Activated CD4-positive, alpha-beta T cell treated with anti-CD3 and anti-CD28 coated beads, Interleukin-2, Interleukin-4, amounts not matched to agents 100 ng/mL and 50 ng/mL, durations not matched to agents 16 hours and 8 hours (primary cell): ENCODE measurements at places on chromosomes 3 and 15.

GRCh38 chr15:69789648-69790393 lies 307.9 kb downstream of the TLE3 start:
- DNase-seq, result no peak

DNA sequence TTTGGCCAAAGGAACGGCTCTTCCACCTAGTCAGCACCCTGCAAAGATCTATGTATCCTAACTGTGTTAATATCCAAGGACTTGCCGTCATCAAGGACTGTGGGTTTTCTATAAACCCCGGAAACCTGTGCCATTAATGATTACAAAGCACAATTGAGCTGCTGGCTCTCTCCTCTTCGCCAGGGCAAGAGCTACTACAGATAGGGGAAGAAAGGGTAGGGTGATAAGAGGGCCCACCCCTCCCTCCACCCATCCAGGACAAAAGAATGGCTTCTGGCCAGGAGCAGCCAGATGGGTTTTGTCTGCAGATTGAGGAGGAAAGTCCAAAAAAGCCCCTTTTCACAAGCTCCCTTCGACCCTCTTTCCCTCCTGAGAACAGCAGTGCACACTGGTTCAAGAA lies 9.9 kb downstream of the RFT1 start:
- no peak for DNase-seq

- DNase-seq, result no peak
Observed at GRCh38 chr15:89400116-89400781, 65.6 kb upstream of the POLG start.

- peak; percentile 73 for DNase-seq
Observed at GRCh38 chr3:194306109-194306686, 44.9 kb downstream of the CPN2 start.

DNA sequence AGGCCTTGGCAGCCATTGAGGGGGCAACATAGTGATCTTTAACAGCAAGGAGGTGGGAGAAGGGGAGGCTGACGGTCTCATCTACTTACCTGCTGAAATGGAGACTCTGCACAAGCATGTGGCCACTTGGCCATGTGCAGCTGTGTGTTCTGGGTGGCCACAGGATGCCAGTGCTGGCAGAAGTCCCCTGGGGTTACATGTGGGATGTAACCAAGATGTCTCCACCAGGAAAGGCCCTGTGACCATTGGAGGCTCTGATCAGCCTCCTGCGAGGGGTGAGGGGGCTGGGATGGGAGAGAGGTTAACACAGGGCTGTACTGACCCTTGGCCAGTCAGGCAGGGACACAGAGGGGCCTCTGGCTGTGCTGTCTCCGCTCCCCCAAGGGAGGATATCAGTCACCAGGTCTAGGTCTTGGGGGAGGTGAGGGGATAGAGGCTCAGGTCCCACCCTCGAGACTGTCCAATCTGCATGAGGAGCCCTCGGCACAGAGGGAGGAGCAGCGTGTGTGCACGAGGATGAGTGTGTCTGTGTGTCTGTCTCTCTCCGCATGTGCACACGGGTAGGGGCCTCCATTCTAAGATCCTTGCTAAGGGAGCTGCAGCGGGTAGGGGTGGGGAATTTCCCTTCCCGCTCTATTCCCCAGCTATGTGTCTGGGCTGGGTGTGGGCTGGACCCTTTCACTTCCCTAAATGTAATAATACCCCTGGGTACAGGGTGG lies 19.5 kb downstream of the PRKCD start:
- DNase-seq, result no peak

- peak; percentile 15 for DNase-seq
Observed at GRCh38 chr3:154018100-154018696, 103.0 kb upstream of the ARHGEF26 start.

GRCh38 chr15:48031973-48032372 lies 88.8 kb upstream of the SLC24A5 start:
- DNase-seq, result no peak

DNA sequence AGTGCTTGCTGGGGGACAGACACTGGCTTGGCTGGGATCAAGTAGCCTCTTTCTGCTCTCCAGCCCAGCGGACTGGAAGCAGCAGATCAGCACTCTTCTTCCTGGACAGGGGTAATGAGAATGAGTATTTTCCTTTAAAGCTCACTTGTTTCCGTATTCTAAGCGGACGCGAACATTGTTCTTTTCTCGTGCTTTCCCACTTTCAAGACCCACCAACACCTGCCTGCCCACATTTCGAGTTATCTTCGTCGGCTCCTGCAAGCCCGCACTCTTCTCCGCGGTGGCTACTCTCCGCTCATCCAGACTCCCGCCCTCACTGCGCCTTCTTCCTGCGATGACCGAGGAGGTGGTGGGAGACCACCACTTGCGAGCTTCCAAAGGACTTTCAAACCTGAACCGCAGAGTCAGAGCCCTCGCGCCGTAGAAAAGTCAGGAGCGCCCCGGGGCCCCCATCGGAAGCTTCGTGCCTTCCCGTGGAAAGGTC lies 1.6 kb upstream of the PPM1L start:
- no peak for DNase-seq

DNA sequence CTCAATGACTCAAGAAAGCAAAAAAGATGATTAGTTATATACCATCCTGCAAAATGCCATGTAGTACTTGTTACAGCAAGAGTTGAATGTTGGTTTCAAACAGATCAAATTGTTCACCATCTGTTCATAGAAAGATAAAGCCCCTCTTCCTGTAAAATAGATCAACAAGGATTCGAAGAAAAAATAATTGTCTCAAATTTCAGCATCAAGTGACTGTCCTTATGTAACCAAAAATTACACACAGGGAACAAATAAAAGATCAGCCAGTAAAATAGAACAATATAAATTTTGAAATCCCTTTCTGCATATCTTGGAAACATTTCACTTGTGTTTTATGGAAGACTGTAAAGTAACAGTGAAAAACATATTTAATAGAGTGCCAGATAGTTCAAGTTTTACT lies 165.1 kb upstream of the STAC start:
- DNase-seq, result no peak

- no peak for DNase-seq
Observed at GRCh38 chr3:148759430-148759829, 61.7 kb downstream of the AGTR1 start.

DNA sequence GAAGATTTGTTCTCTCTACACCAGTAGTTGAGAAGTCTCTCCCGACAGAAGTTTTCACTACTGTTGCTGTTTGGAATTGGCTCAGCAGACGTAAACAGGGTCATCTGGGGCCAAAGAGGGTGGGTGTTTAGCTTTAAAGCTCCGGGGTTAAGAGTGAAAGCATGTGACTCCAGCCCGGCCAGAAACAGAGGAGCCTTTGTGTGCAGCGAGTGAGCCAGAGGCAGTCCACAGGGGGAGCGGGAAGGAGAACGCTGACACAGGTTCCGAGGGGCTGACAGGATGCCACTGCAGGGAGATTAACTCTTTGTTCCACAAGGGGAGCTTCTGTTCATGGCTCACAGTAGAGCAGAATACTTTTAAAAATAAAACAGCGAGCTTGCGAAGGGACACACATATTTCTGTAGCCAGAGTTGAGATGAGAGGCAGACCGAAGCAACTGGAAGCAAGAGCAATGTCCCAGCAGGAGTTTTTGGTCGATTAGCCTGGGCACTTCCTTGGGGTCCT lies 26.9 kb downstream of the BMF start:
- DNase-seq, result no peak
